ENCODE measurements at places on chromosomes 12 and 14.
A peak's percentile ranks its signal among the peaks of the same experiment; 100 is the strongest.

- DNase-seq = no peak
Observed at GRCh38 chr12:67630373-67631088, 18.0 kb upstream of the DYRK2 start.

DNA sequence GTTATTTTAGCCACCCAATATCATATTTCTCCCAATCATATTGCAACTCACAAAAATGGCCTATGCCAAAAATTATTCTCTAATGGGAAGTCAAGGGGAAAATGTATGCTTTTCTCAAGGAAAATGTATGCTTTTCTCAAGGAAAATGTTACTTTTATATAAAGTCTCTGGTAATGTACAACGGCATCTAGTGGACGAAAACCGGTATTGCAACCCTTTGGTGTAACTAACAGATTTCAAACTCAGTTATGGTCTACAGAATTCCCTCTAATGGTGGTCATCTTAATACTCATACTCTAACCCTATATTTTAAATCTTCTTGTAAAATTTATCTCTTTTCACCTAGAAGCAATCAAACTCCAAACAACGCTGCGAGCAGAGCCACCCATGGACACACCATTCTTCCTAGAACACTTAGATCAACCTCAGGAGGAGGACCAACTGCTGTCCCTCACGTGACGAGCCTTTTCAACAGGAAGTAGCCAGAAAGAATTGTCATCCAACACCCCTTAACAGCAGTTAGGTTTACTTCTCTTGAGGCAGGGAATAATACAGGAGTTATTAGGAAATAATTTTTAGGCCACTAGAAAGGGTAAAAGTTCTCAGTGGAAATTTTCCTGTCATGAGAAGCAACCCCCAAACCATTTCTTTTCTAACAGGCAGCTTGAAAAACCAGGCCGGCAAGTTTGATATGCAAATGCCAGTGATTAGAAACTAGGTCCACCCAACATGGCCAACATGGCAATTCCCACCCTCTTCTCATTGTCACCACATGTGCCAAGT, 20.1 kb downstream of the APOBEC1 start:
- no peak for DNase-seq

GRCh38 chr12:101951002-101951670, 73.8 kb downstream of the DRAM1 start:
- no peak for DNase-seq

DNA sequence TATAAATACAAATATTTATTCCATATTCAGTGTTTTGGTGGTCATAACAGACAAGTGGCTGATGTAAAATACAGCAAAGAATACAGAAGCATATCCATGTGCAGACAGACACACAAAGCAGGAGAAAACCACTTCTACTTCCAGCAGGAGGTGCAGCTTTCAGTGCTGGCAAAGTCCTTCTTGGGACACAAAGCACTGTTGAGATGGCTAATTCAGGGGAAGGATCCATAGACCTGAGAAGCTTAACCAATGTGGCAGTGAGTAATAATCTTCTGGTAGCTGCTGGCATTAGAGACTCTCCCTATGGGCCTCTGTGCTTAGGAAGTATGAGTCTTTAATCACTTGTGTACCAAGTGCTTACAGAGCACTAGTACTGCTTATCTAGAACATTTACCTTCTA, 26.8 kb downstream of the AMN1 start:
- DNase-seq = peak; percentile 2

DNA sequence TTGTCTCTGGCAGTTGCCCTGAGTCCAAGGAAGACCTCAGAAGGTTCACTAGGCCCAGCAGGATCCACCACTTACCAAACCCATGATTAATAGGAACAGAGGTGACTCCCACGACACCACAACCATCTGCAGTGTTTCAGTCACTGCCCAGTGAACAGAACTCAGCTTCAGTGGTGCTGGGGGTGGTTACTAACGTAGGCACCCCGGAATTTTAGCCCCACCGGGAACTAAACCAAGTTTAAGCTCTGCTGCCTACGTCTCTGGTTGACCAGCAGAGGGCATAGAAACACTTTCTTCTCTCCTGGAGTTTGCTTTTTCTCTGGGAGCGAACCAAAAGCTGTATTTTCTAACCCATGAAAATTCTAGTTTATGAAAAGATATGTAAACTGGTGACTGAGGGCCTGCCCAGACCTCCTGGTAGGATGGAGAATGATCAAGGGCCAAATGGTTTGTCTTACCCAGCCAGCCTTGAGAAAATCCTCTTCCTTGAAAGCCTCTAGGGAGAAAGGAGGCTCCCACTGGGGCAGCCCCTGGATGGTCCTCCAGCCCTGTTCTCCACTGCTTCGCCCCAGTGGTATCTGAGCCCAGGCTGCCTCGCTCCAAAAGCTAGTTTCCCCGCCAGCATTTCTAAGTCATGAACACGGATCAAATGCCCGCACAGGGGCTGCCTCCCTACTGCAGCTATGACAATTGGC, 379.8 kb downstream of the DPF3 start:
- peak; percentile 13 for DNase-seq

DNA sequence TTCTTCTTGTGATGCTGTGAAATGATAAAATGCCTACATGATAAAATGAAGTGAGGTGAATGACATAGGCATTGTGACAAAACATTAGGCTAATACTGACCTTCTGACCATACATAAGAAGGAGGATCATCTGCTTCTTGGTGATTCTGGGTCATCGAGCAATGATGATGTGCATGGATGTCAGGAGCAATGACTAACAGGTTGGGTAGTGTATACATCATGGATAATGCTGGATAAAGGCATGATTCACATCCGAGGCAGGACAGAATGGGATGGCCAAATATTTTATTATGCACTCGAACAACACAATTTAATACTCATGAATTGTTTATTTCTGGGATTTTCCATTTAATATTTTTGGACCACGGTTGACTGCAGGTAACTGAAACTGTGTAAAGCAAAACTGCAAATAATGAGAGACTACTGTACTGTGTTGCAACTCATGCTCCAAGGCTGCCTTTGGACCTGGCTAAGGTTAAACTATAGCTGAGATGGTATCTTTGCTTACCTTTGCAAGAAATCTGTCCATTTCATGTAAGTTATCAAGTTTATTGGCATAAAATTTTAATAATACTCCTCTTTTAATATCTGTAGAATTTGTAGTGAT, 7.6 kb upstream of the SLC25A21 start:
- DNase-seq = no peak

DNA sequence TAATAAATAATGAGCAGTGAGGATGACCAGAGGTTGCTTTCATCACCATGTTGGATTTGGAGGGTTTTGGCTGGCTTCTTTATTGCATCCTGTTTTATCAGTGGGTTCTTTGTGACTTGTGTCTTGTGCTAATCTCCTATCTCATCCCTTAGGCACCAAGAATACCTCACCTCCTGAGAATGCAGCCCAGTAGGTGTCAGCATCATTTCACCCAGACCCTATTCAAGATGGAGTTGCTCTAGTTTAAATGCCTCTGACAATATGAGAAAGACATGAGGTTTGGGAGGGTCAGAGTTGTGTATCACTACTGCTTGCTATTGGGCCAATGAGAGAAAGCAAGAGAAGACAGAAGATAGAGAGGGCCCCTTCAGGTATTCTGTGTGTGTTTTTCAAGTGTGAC, 592.2 kb downstream of the ETNK1 start:
- DNase-seq = no peak

DNA sequence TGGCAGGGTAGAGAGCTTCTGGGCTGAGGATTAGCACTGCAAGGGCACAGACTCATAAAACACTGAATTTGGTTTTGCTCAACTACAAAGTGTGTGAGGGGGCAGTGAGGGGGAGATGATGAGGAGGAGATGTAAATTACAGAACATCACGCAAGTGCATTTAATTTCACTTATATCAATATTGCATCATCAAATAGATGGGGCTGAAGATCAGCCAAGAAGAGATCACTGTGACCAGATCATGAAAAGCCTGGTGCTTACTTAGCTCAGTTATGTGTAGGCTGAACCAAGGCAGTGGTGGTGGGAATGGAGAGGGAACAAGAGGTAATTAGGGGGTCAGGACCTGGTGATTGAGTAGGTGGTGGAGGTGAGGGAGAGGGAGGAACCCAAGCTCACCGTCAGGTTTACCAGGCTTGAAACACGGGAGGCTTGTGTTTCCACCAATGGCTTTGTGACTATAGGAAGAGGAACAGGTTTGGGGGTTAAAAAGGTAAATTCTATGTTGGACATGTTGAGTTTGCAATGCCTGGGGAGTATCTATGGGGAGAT, 11.3 kb downstream of the FOS start:
- DNase-seq = no peak

DNA sequence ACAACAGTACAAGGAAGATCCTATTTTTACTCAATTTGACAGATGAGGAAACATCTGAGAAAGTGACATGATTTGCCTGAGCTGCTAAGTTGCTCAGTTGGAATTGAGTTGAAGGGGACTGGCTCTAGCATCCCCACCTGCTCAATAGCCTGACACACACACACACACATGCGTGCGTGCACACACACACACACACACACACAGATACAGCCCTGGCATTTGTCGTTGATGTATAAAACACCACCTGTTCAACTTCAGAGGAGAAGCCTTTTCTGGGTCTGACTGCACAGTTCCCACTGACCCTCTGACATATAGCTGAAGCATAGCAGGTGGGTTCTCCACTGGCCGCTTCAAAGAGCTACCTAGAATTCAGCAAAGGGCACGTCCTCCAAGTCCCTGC, 1045.9 kb downstream of the VRK1 start:
- DNase-seq = no peak

- DNase-seq = peak; percentile 97
Observed at GRCh38 chr14:26963711-26964110, 365.9 kb upstream of the NOVA1 start.

DNA sequence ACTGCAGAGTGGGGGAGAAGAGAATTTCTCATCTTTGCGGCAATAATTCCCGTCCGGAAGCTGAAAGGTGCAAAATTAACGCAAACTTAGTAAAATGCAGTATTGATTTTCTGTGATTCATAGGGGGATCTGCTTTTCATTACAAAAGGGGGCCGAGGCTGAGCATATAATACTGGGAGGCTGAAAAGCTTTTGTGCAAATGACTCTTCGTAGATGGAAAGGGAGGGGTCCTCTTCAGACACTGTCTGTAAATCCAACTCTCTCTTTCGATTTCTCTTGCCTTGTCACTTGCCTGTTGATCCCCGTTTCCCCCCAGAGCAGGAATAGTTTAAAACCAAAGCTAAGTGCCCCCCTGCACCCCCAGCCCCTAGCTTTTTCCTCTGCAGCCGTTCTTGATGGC, 258.2 kb downstream of the VRK1 start:
- DNase-seq = no peak

DNA sequence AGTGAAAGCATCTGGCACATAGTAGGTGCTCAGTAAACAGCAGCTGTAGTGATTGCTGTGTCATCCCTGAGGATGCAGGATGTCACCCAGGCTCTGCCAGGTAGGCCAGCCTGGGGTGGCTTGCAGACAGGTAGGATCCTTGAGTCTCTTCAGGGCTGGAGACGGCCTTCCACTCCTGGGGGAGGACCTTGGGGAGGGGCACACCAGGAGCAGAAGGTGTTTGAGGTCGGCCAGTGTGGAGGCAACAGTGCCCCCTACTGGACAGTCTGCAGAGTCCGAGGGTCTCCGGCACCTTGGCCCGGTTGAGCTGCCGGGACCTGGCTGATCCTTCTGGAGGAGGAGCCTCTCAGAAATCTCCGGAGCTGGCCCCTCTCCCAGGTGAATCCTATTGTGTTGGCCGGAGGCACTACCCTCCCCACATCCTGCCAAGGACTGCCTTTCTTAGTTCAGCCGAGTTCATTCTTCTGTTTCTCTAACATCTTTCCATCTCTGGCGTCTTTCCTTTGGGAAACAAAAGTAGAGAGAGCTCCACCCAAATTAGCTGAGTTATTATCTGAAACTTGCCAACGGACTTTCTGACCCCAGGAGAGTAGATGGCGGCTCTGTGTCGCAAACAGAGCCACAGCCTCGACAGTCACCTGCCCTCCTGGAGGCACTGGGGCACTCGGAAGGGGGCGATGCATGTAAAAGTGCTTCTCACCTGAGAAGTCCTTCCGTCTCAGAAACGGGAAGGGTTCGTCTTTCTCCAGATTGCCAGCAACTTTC, 41.8 kb upstream of the CLMN start:
- no peak for DNase-seq

DNA sequence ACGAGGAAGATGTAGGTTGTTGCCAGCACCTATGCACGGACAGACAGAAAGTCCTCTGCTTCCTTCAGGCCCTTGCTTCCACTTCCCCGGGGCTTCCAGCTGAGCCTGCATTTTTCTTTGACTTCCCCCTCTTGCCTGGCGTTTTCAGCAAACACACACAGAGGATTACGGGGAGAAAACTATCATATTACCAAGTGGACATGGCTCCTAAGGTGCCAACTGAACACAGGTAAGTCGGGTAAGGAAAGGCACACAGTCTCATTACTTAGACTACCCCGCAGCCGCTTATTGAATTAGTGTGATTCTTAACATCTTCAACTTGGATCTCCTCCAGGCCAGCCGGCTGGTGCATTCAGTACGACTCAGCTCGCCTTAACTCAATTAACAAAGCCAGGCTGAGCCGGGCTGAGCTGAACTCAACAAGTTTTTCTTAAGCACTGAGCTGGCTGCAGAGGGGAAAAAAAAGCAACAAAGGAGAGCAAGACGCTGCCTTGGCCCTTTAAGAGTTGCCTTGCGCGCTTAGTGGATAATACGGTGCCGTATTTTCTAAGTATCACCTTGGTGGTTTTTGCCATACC, 19.2 kb upstream of the MAP1LC3B2 start:
- DNase-seq = no peak

GRCh38 chr14:29220072-29220471, 453.5 kb downstream of the FOXG1 start:
- no peak for DNase-seq

DNA sequence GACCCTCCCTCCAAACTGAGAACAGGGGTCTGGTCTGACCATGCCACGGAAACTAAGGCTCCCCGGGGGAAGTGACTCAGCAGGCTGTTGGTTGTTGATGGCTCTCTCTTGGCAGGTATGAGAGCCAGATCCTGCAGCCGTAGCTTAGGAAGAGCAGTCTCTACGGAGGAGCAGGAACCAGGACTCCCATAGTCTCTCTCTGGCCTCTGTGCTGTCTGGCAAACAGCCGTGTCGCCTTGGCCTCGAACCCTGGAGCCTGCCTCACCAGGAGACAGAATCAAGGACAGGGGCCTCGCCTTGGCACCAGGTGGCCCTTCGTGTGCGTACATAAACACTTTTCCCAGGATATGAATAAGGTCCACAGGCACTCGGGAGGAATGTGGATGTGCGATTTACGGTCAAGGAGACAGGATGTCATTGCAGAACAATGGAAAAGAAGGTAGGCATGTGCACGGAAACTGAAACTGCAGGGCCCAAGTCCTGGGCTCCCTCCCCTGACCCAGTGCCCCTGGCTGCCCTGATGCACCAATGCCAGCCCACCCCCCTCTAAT, 7.9 kb downstream of the VWF start:
- no peak for DNase-seq

DNA sequence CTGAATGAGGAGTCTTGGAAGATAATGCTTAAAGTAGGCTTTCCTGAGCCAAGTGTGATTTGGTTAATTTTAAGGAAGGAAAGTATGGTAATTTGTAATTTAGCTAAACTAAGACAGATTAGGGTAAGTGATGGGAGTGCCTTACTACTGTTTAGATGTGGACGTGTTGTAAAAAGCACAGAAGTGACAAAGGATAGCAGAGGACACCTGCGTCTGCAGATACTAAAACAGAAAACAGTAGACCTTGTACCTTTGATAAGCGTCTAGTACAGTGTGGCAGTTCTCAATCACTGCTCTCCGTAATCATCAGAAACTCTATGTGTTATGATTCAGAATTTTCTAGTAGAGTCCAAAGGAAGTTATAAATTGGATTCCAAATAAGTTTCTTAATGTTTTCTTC, 58.0 kb downstream of the MIA2 start:
- DNase-seq = no peak

- no peak for DNase-seq
Observed at GRCh38 chr14:32977913-32978312, 39.2 kb downstream of the NPAS3 start.

Data from skeletal muscle cell (primary cell).